DMS53 (cell line): ENCODE measurements at places on chromosomes 12 and 14.

- peak; percentile 10 for DNase-seq
Observed at GRCh38 chr12:88518863-88519403, 61.3 kb downstream of the KITLG start.

- no peak for DNase-seq
Observed at GRCh38 chr14:90968025-90968424, 92.4 kb downstream of the RPS6KA5 start.

DNA sequence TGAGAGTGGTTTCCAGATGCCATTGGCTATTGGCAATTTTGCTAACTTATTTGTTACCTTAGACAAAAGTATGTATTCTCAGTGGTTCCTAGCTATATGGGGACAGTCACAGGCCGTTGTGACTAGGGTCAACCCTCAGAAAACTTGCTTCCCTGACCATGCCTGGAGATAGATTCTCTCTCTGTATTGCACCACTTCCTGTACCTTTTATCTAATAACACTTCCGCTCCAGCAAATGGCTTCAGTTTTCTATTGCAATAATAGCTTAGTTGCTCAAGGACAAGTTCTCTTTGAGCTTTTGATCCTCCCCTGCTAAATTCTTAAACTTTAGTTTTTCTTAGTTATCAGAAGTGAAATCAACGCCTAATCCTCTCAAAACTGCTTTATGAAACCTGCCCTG lies 338.0 kb downstream of the RMST start:
- DNase-seq: no peak

DNA sequence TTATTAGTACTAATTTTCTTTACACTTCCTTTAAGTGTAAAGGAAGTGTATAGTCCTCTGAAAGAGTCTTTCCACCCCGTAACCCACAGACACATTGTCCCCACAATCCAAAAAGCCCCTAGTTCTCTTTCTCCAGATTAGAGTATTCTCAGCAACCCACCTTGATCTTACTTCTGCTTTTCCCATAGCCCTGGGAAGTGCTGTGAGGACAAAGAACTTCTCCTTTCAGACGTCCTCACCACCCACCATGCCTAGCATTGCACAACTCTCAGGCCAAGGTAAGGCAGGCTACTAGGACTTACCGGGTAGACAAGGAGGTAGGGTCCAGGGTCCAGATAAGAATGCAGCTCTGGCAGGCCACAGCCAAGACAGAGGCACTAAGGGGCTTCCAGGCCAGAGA lies 7.4 kb downstream of the AAAS start:
- no peak for DNase-seq

- DNase-seq: no peak
Observed at GRCh38 chr12:107179871-107180270, 86.5 kb upstream of the CRY1 start.

- no peak for DNase-seq
Observed at GRCh38 chr14:27318774-27319420, 721.1 kb upstream of the NOVA1 start.

- no peak for DNase-seq
Observed at GRCh38 chr12:47823422-47824086, 3.9 kb upstream of the HDAC7 start.

DNA sequence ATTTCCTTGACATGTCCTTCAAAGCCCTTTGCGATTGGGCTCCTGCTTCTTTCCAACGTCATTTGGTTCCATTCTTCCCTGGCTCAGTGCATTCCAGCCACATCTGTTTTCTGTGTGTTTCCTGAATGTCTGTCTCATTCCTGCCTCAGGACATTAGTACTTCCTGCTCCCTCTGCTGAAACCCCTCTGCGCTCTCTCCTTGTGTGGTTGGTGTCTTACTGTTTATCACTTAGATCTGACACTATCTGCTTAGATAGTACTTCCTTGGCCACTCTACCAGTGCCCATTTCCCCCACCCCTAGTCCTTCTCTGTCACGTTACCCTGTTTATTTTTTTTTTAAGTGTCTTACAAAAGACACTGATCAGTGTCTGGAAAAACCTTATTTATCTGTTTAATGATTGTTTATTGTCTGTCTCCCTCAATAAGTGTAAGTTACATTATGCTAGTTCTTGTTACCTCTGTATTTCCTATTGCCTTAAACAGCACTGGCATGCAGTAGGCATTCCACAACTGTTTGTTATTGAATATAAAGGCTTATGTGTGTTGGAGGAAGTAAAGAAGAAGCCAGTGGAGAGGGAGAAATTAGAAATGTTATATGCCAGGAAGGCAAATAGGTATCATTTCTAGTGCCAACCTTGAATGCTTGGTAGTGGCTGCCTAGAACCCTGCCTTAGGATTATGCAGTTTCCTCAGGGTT lies 21.5 kb downstream of the DYRK2 start:
- DNase-seq: no peak

GRCh38 chr14:60661721-60662120 lies 12.4 kb upstream of the SIX1 start:
- no peak for DNase-seq

- DNase-seq: peak; percentile 59
Observed at GRCh38 chr12:121217063-121217462, 7.1 kb downstream of the P2RX4 start.

DNA sequence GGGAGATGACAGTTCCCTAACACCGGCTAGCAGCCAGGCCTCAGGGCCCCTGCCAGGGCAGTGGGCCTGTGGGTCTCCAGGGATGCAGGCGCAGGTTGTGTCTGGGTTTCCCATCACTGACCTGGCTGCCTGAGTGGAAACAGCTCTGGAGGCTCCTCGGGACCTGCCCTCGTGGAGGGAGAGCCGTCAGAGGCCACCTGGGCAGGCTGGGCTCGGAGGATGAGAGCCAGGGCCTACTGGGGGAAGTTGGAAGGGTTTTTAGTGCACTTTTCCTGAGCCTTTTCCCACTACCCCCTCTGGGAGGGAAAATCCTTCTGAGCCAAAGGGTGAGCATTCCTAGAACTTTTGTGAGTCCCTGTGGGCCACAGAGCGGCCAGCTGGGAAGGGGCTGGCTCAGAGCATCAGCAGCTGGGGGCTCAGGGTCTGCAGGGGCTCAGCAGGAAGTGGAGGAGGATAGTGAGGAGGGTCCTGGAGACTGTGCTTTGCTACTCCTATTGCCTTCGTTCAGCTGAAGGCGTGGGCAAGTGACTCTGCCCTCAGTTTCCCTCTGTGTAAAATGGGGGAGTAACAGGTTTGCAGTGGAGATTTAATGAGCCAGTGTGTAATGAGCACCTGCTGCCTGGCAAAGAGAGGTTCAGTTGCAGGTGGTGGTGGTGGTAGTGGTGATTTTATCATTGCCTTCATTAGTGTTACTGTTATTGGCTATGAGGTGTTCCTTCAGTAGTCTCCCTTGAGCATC lies 1.8 kb downstream of the SH2B3 start:
- no peak for DNase-seq

GRCh38 chr12:16037533-16037932 lies 126.4 kb downstream of the DERA start:
- peak; percentile 70 for DNase-seq

- DNase-seq: no peak
Observed at GRCh38 chr12:11981121-11981733, 89.5 kb upstream of the BCL2L14 start.

DNA sequence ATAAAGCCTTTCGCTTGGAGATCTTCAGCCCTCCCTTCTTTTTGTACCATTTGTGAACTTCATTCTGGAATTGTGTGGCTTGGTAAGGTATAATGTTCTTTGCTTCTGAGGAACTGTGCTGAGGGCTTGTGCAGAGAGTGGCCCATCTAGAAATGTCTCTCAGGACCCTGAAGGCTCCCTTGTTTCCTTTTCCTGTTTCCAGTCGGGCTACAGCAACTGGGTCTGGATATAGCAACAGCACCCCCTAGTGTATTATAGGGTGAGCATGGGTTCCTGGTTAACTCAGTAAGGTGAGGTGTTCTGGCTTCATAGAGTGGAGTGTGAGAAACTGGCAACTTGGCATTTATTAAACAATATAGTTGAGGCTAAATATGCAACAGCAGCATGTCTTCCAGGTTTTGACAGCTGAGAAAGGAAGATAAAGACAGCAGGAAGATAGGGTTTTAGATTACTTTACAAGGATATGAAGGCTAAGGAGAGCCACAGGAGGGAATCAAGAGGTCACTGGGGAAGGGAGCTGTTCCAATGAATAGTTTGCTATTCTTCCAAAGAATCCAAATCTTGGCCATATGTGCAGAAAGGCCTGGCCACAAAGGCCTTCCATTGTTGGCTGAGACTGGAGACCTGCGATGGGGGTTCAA lies 49.1 kb upstream of the RNU6-8 start:
- peak; percentile 79 for DNase-seq

GRCh38 chr12:3419558-3419957 lies 71.4 kb upstream of the PRMT8 start:
- peak; percentile 94 for DNase-seq

DNA sequence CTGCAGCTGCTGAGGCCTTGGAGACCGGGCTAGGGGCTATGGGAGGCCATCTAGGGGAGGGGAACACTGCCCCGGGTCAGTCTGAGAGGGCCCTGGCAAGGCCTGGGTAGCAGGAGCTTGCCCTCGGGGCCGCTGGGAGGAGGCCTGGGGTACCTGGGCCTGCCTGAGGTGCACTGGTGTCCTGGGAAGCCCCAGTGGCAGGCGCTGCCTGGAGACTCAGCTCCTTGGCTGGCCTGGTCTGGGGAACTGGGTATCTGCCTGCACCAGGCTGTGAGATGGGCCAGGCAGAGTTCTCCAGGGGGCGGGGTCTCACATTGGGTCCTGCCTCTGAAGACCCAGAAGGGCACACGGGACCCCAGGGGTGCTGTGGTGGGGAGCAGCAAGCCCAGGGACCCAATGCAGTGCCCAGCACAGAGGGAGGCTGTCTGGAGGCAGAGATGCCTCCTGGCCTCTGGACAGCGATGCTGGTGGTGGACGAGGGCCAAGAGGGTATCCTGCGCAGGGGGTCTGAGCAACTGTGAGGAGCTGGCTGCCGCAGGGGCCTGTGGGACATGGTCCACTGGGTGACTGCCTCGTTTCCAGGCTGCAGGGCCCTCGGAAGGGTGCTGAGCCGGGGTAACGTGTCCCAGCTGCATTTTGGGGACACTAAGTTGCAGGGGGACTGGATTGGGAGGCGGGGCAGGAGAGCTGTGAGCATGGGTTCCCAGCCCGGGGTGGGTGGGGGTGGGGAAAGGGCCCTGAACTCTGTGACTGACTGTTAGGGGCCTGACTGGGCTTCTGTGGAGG lies 7.4 kb upstream of the MTA1 start:
- no peak for DNase-seq

DNA sequence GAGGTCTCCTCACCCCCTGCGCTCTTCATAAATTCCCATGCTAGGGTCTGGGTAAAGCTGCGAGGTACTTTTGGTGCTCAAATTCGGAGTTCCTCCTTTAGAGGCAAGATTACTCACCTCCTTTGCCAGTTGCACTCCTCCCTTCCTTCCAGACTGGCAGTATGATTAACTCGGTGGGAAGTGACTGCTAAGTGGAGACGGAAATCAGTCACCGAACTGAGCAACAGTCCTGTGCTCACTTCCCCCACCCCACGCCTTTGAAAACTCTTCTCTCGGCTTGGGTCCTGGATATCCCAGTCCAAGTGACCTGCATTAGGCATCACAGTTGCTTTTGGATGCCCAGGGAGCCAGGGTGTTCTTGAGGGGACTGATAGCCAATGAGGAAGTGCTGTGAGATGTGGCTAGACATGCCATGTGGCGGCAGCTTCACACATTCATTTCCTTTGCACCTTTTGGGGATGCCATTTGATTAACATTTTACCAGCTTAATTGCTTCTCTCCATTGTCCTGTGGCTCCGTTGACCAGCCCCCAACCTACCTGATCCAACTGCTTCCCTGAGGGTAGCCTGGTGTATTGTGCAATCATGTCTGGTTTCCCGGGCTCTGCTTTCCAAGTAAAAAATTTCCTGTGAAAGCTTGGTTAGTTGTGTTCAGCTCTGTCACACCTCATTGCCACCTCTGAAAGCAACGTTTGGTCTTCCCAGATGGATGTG lies 840 bp downstream of the PNP start:
- DNase-seq: peak; percentile 51

DNA sequence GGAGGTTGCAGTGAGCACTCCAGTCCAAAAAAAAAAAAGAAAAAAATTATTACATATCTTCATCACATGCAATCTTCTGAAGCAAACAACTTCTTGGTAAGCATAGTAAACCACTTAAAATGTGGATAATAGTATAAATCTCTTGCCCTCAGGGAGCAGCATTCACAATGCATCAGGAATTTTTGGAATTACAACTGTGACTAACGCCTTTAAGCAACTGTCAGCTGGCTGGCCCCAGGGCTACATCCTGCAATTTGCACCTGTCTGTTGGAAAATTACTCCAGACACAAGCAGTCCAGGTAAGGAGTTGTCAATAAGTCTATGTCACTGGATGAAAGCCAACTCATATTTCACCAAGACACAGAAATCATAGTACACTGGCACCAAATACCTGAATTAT lies 5.5 kb upstream of the SLC7A7 start:
- no peak for DNase-seq

GRCh38 chr12:132437252-132437932 lies 52.6 kb upstream of the FBRSL1 start:
- no peak for DNase-seq

GRCh38 chr14:104665114-104665656 lies 24.2 kb upstream of the INF2 start:
- DNase-seq: no peak

- DNase-seq: peak; percentile 78
Observed at GRCh38 chr12:106223485-106224354, 24.1 kb downstream of the CKAP4 start.

DNA sequence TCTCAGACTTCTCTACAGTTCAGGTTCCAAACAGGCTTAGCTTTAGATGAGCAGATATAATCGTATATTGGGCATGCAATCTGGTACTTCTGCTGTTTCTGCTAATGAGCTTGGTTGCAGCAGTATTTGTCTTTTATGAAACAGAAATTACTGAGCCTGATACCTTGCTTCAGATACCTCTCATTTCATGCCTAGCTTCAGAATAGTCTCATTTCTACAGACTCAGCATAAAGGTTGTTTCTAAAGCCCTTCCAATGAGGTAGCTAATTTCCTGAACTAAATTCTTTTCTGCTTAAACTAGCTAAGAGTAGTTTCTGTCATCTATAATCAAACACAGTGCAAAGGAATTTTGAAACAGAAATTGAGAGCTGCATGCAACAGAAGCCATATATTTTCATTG lies 275.0 kb upstream of the KITLG start:
- no peak for DNase-seq

GRCh38 chr12:89671469-89671868 lies 37.2 kb downstream of the ATP2B1 start:
- DNase-seq: no peak

DNA sequence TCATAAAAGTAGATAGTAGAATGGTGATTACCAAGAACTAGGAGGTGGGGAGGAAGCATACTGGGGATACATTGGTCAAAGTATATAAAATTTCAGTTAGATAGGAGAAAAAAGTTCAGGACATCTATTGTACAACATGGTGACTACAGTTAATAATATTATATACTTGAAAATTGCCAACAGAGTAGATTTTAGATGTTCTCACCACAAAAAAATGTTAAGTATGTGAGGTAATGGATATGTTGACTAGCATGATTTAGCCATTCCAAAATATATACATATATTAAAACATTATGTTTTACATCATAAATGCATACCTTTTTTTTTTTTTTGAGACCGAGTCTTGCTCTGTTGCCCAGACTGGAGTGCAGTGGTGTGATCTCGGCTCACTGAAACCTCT lies 31.0 kb downstream of the TMEM116 start:
- DNase-seq: no peak

- no peak for DNase-seq
Observed at GRCh38 chr12:92562063-92562734, 140.6 kb upstream of the PLEKHG7 start.

GRCh38 chr14:105145381-105146180 lies 23.0 kb downstream of the JAG2 start:
- no peak for DNase-seq
